ENCODE measurements at places on chromosomes 1 and 21.

DNA sequence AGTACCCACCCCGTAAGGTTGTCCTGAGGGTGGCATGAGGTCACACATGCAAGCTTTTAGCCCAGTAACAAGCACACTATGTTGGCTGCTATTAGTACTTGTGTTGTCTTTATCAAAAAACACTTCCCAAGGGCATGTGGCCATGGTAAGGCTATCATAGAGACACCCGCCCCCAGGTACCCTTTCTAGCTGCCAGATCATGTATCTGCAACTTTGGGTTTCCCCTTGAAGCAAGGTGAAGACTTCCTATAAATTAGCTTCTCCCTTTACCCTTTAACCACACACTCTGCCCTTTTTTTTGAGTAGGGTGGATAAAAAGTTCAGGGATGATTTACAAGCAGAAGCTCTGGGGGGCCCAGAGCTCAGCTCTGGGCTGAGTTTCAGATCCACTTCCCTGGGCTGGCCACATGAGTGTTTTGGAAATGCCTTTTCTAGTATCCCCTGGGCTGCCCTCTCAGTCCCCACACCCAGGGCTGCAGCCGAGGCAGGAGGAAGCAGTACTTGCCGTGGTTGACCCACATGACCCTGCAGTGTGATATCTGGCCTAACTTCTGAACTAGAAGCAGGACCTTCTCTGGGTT lies 2.0 kb downstream of the ZDHHC18 start:
- peak; percentile 29 for DNase-seq

DNA sequence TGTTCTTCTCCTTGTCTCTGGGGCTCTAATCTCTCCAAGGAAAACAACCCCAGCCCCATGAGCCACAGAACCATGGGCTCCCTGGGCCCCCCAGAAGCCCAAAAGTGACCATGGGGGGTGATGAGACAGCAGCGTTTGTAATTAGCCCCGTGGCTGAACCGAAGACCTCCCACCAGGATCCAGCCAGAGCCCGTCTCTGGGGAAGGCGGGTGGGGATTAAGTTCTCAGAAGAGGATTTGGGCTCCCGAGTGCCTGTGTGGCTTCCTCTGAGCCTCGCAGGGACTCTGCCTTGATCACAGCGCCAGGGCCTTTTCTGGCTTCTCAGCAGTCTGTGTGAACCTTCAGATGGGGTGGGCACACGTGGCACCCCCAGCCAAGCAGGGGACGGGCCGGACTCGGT lies 77.0 kb downstream of the ALPL start:
- DNase-seq = no peak

DNA sequence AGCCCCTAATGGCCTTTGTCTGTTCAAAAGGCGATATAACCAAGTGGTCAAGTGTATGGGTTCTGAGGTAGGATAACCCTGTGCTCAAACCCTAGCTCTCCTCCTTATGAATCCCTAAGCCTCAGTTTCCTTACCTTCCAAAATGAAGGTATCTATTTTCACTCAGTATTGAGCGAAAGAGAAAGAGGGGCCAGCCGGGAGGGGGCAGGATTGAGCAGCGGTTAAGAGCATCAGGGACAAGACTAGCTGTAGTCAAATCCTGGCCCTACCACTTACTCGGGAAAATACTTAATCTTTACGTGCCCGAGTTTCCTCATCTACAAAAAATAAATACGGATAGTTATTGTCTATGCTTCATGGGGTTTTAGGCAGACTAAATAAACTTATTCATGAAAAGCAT lies 25.7 kb downstream of the LY9 start:
- no peak for DNase-seq

DNA sequence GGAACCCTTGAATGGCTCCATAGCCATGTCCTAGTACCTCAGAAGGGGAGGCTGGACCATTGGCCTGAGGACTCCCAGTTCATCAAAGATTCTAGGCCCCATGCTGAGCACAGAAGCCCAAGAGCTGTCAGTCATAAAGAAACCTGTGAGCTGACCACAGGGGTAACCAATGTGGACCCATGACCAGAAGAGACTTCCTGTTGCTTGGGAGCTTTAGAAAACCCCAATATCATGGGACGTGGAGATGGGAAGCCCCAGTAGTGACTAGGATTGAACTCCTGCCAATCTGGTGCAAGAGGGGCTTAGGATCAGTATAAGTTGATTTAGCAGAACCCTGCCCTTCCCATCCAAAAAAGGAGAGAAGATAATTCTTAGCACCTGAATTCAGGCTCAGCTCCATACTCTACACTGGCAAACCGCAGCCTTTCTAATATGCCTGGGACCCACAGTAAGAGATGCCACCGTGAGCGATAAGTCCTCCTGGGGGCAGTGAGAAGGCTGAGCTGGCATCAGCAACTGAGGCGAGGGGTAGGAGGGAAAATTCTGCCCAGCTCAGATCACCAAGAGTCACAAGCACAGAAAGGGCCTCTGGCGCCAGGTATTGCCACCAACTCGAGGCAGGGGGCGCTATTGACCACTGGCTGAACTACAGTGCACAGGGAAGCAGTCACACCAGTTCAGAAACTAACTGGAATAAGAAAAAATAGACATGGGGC lies 108.9 kb downstream of the CAPN8 start:
- peak; percentile 52 for DNase-seq

- no peak for DNase-seq
Measured at GRCh38 chr1:6314503-6314902, 53.6 kb upstream of the GPR153 start.

- DNase-seq = no peak
Measured at GRCh38 chr1:223611936-223612335, 53.6 kb downstream of the CAPN8 start.

GRCh38 chr1:8189931-8190483 lies 127.9 kb upstream of the SLC45A1 start:
- DNase-seq = no peak

DNA sequence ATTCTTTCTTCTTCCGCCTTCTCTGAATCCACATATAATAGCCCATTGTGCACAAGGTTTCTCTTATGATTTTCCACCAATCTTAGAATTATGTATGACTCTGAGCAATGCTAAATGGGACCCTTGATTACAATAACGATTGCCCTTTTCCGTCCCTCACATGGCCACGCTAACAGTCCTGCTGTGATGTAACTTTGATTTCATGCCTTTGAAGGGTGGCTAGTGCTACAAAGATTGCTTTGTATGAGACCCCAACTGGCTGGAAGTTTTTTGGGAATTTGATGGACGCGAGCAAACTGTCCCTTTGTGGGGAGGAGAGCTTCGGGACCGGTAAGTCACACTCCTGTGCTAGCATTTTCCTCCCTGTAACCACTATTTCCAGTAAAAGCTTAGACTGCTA lies 45.3 kb downstream of the PGM1 start:
- DNase-seq = no peak

- peak; percentile 33 for DNase-seq
Measured at GRCh38 chr1:185566995-185567394, 167.2 kb upstream of the HMCN1 start.

DNA sequence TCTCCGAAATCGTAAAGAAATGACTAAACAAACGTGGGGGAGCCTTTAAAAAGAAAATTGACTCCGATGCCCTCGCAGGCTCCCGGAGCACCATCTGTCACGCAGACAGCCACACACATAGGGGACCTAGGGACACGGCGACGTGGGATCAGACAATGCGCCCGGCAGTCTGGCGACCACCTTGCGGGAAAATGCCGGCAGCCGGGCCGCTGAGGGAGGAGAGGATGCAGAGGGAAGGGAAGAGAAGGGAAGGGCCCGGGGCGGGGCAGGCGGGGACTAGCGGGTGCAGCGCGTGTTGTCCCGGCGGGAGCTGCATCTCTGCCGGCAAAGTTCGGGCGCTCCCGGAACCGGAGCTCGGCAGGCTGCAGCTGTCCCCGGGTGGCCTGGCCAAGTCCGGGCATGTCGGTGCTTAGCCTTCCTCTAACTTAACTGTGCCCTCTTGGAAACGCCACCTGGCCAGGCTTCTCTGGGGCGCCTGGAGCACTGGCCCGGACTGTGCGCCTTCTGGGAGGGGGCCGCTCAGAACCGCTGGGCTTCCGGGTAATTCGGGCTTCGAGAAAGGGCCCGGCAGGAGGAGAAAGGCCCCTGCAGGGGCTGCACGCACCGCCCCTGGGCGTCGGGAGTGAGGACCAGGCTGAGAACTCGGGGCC lies 1.8 kb downstream of the NHLH2 start:
- DNase-seq = no peak

DNA sequence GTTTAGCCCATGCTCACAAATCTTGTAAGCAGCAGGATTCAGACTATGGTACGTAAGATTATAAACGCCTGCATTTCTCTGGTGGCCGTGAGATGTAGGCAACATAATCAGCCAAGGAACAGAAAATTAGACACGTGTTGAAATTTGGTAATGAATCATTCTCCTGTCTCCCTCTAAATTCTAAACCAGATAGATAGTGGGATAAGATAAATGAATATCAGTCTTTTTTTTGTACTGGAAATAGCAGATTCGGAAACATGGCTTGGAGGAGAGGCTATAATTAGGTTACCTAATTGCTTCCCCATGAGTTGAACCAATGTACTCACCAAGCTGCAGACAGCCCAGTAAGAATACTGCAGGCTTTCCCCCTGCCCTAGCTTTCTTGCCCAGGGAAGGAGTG lies 172.3 kb downstream of the TGFB2 start:
- no peak for DNase-seq

DNA sequence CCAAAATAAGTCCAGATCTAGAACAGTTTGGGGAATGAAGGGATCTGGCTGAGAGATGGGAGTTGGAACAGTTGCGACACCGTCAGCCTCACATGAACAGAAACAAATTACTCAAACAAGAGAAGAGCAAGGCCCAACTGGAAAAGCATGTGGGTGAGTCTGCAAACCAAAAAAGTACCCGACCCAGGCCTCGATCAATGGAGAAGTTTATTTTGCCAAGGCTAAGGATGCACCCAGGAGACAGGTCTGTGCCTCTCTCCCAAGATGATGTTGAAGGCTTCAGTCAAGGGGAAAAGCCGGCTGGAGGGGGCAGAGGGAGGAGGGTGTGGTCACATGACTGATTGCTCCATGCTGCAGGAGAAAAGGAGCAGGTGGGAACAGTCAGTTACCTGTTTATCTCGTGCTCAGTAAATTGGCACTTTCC lies 42.3 kb downstream of the KRTAP10-1 start:
- no peak for DNase-seq

DNA sequence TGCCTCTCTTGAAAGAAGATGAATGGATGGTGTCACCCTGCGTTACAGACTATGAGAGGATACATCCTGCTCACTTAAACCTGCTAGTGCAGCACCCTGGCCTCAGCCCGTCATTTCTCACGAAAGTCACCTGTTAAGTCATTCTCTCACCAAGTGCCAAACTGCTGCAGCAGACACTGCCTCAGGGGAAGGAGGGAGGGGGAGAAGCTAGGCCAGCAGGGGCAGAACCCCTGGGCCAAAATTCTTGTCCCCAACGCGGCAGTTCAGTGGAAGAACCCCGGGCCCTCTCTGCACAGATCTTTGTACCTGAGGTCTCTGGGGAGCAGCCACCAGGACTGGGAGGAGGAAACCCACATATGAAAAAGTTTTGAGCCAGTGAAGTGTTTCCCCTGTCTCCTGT lies 37.6 kb downstream of the SYT6 start:
- DNase-seq = no peak

GRCh38 chr1:39816415-39817090 lies 27.9 kb upstream of the BMP8B start:
- DNase-seq = peak; percentile 66

DNA sequence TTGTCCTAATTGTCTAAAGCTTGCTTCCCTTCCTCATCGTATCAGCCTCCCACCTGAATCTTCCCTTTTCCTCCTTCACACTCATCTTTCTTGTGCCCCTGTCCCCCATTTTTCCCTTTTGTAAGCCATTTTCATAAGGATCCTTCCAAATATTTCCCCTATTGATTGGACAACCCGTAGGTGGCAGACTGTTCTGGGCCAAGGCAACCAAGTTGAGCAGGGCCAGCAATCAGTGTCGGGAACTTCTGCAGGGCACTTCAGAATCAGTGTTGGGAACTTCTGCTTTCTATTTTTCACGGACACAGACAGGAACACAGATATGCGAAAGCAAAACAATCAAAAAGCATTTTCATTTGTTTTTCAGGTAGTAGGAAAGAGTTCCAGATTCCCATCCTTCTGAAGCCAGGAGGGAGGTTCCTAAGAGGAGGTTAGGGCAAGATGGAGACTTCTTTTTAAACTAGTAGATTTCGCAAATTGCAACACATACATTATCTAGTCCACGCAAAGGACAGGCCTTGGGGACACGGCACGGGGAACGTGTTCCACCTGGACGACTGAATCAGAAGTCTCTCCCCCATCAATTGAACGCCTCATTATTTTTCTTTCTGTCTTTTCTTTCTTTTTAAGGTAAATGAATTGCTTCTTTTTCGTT lies 691 bp upstream of the MPZL1 start:
- DNase-seq = no peak

- no peak for DNase-seq
Measured at GRCh38 chr1:177799746-177800145, 170.1 kb downstream of the SEC16B start.

- no peak for DNase-seq
Measured at GRCh38 chr1:175742790-175743459, 470 bp downstream of the TNR start.

DNA sequence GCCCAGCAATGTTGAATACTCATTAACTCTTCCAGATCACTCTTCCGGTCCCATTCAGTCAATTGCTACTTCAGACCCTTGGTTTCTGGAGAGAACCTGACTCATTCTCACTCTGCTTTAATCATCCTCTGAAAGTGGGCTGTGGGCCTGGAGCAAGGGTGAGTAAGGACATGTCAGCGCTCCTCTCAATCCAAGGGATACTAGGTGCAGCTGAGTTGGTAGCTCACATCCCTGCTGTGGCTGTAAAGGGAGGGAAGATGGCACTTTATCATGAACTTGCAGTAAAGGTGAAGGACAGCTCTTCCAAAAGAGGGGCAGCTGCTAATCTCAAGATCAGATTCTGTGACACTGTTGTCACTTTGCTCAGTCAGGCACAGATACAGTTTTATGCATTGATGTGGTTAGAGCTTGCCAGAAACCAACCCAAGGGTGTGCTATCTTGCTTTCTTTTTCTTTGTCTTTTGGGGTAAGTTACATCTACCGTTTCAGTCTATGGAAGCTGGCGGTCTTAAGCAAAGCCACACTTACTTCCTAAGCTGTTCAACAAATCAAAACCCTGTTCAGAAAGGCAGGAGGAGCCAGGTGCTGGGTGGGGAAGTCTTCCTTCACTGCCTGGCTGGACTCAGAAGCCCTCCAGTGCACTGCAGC lies 26.5 kb upstream of the NTPCR start:
- peak; percentile 70 for DNase-seq

DNA sequence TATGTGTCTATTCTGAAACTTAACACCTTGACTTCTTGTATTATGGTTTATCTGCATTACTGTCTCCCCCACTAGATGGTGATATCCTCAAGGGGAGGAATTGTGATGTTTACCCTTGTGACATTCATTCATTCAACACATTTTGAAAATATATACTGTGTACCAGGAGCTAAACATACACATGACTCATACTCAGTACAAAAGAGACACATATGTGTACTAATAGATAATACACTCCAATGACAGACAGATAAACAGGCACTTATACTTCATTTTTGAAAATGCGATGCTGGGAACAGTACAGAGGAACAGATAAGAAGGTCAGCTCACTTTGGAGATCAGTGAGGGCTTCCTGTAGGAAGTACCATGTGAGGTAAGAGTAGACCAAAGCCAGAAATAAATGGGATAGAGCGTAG lies 8.9 kb upstream of the RAB3GAP2 start:
- no peak for DNase-seq
